ENCODE measurements at places on chromosomes 1 and 21.

- DNase-seq, result no peak
These were observed 502 bp downstream of the VANGL2 start for GRCh38 chr1:160400646-160401486.

GRCh38 chr1:184019069-184019468, 18.5 kb downstream of the COLGALT2 start:
- no peak for DNase-seq

DNA sequence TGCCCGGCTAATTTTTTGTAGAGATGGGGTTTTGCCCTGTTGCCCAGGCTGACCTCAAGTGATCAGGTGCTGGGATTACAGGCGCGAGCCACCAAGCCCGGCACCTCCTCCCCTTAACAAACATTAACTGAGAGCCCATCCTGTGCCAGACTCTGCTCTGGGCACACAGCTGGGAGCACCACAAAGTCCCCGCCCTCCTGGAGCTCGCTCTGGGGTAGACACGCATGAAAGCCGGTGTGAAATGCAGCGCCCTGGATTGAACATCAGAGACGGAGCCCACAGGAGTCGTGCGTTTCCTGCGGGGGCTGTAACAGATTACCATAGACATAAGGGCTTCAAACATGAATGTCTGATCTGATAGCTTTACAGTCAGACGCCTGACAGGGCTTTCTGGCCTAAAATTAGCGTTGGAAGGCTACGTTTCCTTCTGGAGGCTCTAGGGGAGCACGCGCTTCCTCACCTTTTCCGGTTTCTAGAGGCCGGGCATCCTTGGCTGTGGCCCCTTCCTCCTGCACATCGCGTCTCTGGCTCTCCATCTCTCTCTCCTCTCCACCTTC, 14.3 kb downstream of the SLC27A3 start:
- no peak for DNase-seq

- no peak for DNase-seq
These were observed 766 bp upstream of the SLC44A3 start for GRCh38 chr1:94819238-94819944.

DNA sequence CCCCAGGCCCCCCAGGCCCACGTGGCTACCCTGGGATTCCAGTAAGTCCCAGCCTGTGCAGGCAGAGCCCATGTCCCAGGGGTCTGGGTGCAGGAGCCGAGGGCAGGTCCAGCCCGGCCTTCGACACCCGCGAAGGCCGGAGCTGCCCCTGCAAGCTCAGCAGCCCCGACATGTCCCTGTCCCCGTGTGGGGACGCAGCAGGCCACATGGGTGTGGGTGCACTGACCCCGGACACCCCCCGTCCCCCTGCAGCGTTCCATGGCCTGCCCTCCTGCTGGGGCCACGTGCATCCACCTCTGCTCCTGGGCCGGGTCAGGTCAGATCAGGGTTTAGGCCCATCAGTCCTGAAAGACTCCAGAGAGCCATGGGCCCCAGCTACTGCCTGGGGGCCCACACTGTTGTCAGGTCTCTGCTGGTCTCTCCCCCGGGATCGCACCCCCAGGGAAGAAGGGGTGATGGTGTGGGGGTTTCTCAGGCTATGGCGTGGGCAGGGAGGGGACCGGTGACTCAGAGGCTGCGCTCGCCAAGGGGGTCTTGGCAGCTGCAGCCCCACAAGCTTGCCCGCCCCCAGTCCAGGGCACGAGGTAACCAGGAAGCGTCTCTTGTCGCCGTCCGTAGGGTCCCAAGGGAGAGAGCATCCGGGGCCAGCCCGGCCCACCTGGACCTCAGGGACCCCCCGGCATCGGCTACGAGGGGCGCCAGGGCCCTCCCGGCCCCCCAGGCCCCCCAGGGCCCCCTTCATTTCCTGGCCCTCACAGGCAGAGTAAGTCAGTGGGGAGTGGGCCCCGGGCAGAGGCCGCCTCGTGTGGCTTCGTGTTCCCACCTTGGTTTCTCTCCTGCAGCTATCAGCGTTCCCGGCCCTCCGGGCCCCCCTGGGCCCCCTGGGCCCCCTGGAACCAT, 37.5 kb downstream of the SLC19A1 start:
- no peak for DNase-seq

Data from vagina (tissue), 2 donors.